Osteocyte (in vitro differentiated cells): ENCODE measurements at places on chromosomes 2 and 18. TPM values are rescaled to one million over a fixed set of nuclear protein-coding genes. Genes with fewer than 3 reads are reported as not detected.

- no peak for DNase-seq
Measured at GRCh38 chr2:190746971-190747761, 98.3 kb downstream of the NAB1 start.

DNA sequence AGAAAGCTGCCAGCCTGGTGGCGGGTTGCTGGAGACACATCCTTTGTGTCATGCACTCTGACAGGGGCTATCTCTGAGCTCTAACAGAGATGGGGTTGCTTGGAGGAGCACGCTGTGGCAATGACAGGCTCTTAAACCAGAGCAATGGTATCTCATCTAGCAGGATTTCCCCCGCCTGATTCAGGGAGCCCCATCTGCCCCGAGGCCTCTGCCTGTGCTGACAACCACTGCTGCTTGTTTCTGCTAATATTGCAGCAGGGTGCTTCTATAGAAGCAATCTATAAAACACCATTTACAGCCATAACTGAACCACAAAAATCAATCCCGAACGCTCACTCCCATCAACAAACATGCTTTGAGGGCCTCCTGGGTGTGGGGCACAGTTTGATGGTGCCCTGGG lies 12.8 kb upstream of the DNPEP start:
- no peak for DNase-seq

CNTNAP5 gene
- total RNA-seq, result not detected in 2 replicates

DPYSL5 gene
- total RNA-seq, result 0.11 TPM in 1 of 2 replicates, not detected in the other
